Stimulated activated CD8-positive, alpha-beta memory T cell treated with anti-CD3 and anti-CD28 coated beads, Interleukin-4, amount 100 ng/mL, for 1 hour (primary cell): ENCODE measurements at places on chromosomes 4 and X.

DNA sequence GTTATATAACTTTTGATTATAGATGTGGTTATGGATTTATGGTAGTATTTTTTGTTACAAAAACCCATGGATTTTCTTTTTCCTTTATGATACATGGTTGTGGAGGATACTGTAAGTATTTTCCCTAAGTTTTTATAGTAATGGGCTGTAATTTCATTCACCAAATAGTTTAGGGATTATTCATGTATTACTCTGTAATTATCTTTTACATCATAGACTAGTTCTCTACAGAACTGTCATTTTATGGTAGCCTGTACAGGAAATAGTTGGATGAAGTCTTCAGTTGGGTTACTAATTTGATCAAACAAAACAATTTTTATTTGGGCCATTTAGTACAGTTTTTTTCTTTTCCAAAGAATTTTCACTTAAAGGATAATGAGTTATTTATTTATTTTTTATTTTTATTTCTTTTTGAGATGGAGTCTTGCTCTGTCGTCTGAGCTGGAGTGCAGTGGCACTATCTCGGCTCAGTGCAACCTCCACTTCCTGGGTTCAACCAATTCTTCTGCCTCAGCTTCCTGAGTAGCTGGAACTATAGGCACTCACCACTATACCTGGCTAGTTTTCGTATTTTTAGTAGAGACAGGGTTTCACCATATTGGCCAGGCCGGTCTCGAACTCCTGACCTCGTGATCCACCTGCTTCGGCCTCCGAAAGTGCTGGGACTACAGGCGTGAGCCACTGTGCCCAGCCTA lies 42.1 kb downstream of the RBPJ start:
- no peak for DNase-seq

GRCh38 chrX:16185725-16186136 lies 18.4 kb downstream of the MAGEB17 start:
- DNase-seq = no peak

DNA sequence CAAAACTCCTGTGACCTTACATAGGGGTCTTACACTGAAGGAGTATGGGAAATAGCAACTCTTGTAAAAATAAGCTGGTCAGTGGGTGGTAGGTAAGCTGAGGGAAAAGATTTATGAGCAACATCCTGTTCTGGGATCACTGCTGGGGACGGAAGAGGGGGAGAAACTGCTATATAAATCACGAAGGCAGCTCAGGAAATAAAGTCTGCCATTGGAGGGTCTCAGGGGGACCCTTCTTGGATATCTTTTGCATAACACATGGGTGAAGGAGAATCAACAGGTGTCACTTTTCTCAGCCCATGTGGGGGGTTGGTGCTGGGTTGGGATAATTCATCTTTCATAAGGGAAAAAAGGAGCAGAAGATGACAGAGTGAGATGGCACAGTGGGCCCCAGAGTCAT lies 33.7 kb downstream of the AFF1 start:
- no peak for DNase-seq

- no peak for DNase-seq
Observed at GRCh38 chr4:54213001-54213400, 16.1 kb upstream of the PDGFRA start.

DNA sequence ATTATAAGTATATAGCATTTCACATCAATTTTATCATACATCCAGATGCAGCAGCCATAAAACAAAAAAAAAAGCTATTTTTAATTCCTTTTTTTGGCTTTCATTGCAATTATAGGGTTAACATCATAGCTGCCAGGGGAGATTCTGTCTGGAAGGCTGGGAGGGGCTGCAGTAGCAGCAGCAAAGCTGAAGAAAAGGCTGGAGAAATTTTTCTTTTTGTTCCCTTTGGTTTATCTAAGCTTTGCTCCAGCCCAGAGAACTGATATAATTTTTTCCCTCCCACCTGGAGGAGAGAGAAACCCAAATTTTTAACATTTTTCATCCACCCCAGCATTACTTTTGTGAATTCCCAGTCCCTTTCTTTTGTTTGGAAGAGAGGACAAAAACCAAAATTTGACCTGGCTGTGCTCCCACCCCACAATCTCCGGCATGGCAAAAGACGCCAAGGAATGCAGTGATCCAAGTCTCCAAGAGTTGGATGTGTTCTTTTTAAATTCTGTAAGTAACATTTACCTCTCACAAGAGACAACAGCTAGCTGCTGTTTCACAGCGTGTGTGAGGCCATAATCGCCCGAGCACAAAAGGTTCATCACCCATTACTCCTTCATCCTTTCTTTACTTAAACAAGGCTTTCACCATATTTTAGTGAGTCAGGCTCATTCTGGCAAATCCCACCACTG lies 25.1 kb upstream of the FAM156A start:
- DNase-seq = no peak

DNA sequence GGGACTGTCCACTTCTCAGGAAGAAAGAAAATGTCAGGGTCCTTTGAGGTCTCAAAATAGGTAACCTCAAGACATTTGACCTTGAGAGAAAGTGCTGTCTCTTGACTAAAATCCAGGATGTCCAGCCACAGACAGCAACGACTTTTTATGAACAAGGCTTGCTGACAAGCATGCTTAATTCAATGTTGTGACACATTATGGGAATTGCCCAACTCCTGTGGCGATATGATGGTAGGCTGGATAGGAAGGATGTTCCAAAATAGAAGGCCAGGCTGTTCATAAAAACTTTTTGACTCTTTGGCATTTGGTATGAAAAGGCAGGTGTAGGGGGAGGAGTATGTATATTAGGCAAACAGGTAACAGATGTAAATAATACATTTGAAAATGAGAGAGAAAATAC lies 50.8 kb upstream of the EDNRA start:
- DNase-seq = no peak

GRCh38 chr4:35238793-35239192 lies 1005.5 kb downstream of the ARAP2 start:
- no peak for DNase-seq

- DNase-seq = no peak
Observed at GRCh38 chr4:86107112-86107511, 252.7 kb downstream of the MAPK10 start.

DNA sequence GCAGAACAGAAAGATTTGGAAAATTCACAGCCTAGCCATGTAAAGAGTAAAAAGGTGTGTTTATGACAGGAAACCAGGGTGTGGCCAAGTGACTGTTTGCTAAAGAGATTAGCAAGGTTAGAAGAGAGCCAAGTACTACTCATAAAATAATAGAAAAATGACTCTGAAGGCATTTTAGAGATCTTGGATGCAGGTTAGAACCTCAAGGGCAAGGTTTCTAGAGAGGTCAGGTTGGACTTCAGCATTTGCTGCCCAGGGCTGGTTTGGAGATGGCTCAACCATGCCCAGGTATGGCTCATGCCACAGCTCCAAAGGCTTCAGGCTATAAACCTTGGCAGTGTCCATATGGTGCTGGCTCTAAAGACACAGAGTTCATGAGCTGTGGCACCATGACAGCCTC lies 40.6 kb upstream of the ADGRA3 start:
- no peak for DNase-seq

DNA sequence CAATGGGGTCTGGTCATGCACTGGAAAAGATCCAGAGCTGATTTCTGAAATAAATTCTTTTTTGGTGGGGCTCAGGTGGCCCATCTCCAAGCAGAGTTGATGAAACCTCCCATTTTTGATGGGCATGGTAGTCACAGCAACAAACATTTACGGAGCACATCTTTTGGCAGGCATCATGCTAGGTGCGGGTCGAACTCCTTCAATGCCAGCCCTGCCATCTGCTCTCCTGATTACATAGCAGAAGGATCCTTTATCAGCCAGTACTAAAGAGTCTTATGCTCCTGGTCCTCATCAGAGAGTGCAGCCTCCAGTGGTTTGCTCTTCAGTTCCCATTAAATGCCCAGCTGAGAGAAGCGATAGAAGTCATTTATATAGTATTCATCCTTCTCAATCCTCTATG lies 121.7 kb downstream of the GRXCR1 start:
- no peak for DNase-seq

DNA sequence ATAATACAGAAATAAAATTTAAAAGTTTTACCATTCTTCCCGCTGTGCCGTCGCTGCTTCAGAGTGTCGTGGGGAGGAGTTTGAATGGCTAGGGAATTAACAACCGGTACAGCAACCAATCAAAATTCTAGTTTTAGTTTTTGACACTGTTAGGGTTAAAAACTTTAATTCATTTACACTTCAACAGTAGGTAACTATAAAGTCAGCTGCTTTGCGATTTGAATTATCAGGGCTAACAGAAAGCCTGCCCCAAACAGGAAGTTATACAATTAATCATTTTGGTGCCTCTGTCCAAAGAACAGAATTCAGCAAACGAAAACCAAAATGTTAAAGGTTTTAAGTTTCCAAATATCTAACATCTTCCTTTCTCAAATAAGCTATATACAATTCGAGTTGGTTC lies 2.3 kb downstream of the HNRNPD start:
- DNase-seq = no peak

DNA sequence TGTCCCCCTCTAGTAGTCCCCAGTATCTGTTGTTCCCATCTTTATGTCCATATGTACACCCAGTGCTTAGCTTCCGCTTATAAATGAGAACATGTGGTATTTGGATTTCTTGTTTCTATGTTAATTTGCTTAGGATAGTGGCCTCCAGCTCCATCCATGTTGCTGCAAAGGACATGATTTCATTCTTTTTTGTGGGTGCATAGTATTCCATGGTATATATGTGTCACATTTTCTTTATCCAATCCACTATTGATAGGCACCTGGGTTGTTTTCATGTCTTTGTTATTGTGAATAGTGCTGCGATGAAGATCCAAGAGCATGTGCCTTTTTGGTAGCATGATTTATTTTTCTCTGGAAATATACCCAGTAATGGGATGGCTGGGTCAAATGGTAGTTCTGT lies 6.3 kb downstream of the RAP1GDS1 start:
- DNase-seq = no peak

DNA sequence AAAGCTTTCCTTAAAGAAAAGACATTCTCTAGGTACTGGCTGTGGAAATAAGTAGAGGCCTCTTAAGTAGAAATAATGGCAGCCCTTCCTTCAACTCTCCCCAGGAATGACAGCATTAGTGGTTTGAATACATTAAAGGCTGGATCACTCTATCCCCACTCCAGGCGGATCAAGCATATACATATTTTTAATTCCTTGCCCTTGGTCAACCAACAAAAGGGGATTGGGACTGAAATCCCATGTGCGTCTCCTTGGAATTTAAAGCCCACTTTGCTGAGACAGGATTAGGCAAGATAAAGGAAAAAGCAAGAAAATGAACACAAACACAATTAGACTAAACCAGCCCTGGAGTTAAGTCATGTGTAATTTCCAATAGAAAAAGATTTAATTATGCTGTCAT lies 391.3 kb downstream of the PPP1R2C start:
- no peak for DNase-seq

GRCh38 chr4:59565836-59566235 lies 1634.3 kb upstream of the ADGRL3 start:
- no peak for DNase-seq

DNA sequence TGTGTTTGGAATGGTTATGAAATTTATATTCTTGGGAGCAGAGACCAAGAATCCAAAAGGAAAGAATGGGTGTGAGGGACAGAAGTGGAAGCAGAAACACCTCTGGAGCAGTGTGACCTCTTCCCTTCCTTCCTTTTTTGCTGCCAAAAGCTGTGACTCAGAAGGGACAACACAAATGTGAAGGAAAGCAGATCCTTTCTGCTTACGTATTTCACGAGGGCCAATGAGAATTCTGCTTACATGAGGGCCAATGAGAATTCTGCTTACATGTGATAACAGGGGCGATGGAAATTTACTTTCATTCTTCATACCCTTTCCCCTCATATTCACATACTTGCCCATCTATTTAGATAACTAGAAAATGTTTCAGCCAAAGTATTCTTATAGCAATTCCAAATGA lies 404.6 kb downstream of the PRDM5 start:
- DNase-seq = no peak

- no peak for DNase-seq
Observed at GRCh38 chr4:177478496-177478895, 36.3 kb upstream of the AGA start.

GRCh38 chrX:148161701-148162100 lies 180.6 kb downstream of the FMR1NB start:
- no peak for DNase-seq

- no peak for DNase-seq
Observed at GRCh38 chr4:173169428-173170181, 994 bp downstream of the GALNT7 start.

GRCh38 chrX:104659005-104659744 lies 93.2 kb downstream of the IL1RAPL2 start:
- no peak for DNase-seq

- no peak for DNase-seq
Observed at GRCh38 chr4:102564399-102565059, 63.4 kb downstream of the NFKB1 start.

GRCh38 chrX:120350450-120351138 lies 11.3 kb upstream of the ATP1B4 start:
- DNase-seq = no peak

DNA sequence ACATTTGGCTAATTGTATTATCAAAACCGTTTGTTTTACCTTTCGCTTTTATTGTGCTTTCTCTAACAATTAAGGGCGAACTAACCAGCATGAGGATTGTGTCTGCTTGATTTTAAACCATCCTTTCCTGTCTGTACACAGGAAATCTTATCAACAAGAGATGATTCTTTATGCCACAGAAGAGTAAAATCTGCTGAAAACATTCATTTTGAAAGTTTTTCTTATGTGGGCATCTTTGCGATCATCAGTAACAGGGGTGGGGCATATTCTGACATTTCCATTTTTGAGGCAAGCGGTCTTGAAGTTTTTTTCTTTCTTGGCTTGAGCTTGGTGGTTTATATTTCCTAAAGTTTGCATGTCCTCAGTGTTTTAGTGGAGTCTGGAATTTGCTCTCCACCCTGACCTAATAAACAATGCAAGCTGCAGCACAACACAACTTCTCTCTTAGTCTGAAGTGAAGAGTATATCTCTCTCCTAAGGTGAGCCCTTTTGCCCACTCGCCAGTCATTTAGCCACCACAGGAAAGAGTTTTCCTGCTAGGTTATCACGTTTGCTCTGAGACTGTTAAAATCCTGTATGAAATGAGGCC lies 26.6 kb downstream of the NFKB1 start:
- no peak for DNase-seq

GRCh38 chr4:87865288-87865687 lies 32.5 kb downstream of the MEPE start:
- no peak for DNase-seq

GRCh38 chrX:39736216-39737211 lies 361.2 kb downstream of the BCOR start:
- DNase-seq = no peak

- DNase-seq = no peak
Observed at GRCh38 chr4:16843831-16844508, 54.5 kb downstream of the LDB2 start.

GRCh38 chr4:38671592-38671940 lies 7.6 kb downstream of the KLF3 start:
- DNase-seq = no peak

GRCh38 chrX:40095583-40096394 lies 2.0 kb downstream of the BCOR start:
- no peak for DNase-seq

DNA sequence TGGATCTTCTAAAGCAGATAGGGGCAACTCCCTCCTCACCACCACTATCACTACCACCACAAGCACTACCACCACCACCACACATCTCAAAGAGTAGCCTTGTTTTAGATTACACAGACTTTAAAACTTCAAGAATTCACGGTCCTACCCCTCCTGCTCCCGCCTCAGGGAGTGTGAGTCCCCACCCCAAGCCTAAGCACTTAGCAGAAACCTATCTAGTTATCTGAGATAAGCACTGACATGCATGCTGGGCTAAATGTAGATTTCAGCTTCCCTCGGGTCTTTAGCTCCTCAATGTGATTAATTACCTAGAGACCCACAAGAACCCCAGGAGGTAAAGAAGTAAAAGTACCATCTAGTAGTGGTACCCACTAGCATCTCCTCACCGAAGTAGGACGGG lies 775 bp downstream of the AMOT start:
- DNase-seq = no peak
